AG04450 (cell line): ENCODE measurements at places on chromosomes 1 and 21. TPM values are rescaled to one million over a fixed set of nuclear protein-coding genes. Genes with fewer than 3 reads are reported as not detected.

DNA sequence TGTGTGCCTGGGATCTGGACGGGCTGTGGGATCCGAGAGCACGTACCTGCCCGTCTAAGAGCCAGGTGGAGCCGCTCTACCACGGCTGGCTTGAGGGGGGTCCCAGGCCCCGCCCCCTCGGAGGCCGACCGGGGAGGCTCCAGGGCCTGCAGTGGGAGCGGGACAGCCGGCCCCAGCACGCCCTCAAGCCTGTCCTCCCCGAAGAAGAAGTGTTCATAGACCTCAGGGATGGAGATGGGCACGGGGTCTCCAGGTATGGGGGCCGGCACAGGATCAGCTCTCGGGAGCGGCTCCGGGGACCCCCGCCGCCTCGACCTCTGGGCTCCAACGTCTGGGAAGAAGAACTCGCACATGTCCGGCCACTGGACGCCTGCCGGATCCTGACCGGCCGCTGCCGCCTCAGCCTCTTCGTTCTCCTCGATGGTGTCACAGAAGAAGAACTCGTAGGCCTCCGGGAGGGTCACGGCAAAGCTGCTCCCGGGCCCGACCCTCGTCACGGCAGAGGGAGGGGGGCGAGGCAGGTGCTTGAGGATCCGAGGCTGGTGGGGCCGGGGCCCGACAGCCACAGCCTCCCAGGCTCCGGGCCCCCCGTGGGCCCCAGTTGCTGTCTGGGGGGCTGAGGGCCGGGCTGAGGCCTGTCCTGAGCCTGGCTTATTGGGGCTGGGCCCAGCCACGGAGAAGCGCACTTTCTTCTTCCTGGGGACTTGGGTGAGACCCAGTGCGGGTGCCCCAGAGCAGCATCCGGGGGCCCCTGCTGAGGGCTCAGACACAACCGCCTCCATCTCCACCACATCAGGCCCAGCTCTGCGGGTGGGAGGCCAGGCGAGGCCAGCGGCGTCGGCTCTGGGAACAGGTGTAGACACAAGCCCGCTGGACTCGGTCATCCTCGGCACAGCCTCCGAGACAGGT lies 2.8 kb downstream of the PERM1 start:
- DNase-seq = no peak

RGS4 gene
- 20.2 and 22.0 TPM in 2 replicates for polyA plus RNA-seq

DNA sequence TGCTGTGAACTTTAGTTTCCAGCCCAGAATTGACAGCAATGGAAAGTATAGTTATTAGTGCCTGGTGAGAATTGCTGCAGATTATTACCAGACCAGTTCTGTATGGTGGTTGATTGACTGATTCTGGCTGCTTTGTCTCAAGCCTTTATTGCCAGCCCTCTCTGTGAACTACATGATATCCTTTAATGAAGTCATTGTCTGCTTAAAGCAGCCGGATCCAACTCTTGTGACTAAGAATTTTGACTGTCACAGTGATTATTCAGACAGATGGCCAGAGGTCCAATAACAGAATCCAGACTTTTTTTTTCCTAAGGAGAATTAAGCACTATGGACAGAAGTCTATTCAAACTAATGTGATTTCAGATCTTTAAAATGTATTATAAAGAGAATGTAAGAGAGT lies 1548.6 kb upstream of the B3GALT2 start:
- DNase-seq = no peak

DNA sequence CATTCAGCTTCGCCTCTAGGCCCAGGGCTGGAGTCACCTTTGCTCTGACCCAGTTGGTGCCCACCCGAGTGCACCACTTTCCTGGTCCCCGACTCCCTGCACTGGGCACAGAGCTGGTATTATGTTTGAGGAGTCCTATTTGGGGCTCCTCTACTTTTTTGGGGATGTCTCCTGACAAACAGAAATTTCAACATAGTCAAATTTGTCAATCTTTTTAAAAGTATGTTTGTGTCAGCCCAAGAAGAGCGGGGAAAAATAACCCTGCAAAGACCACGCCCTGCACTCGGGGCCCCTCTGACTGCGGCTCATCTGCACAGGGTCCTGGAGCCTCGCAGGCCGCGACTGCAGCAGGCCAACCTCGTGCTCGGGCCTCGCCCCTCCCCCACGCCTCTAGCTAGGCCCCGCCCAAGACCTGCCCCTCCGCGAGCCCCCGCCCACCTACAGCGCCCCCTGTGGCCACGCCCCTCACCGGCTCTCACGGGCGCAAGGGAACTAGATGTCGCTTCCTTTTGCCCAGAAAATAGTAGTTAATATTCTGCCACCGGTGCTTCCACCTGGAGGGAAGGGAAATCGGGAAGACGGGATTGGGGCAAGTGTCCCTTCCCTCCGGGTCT lies 11.4 kb downstream of the FAM229A start:
- DNase-seq = no peak

GRCh38 chr1:100883963-100884362 lies 10.7 kb downstream of the EXTL2 start:
- DNase-seq = no peak
